Ecto neural progenitor cell (in vitro differentiated cells): ENCODE measurements at places on chromosomes 16 and 17.

DNA sequence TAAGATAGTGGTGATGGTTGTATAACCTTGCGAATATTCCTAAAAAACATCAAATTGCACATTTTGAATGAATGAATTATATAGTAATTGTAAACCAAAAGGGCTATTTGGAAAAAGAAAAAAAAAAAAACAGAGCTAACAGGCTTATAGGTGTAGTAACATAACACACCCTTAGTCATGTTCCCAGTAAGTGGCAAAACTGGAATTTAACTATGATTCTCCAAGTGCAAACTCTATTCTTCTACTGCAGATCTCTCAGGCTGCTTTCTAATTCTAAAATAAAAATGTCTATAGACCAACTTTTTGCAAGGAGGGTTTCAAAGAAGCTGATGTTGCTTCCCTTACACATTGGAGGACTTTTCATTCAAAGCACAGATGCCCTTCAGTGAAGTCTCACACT lies 293.2 kb upstream of the MON1B start:
- DNase-seq = no peak

DNA sequence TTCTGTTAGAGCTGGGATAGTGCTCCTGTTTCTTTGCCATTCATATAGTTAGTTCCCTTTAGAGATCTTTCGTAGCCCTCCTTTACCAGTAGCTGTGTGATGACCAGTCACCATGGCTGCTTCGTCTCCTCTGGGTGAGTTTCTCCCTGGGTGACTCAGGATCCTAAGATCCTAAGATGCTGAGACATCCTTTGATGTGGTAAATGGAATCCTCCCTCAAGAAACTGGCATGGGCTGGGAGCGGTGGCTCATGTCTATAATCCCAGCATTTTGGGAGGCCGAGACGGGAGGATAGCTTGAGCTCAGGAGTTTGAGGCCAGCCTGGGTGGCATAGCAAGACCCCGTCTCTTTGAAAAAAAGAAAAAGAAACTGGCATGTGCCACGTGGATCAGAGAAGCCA lies 5.9 kb downstream of the PHAF1 start:
- no peak for DNase-seq

DNA sequence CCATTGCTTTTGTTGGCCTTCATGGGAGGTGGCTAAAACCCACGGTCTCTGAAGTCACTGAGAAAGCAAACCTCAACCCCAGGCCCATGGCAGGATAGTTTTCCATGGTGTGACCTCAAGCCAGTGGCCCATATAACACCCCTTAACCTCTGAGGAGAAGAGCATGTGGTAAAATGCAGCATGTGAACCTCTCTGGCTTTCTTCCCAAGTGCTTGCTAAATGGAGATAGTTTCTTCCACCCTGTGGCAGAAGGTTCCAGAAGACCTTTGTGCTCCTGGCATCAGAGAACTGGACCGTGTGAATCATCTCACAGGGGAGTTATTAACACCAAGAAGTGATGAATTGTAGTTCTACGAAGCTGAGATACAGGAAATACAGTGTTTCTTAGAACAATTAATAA lies 47.3 kb downstream of the MYOCD start:
- no peak for DNase-seq

- DNase-seq = no peak
Observed at GRCh38 chr16:88487920-88488851, 35.1 kb downstream of the ZFPM1 start.

DNA sequence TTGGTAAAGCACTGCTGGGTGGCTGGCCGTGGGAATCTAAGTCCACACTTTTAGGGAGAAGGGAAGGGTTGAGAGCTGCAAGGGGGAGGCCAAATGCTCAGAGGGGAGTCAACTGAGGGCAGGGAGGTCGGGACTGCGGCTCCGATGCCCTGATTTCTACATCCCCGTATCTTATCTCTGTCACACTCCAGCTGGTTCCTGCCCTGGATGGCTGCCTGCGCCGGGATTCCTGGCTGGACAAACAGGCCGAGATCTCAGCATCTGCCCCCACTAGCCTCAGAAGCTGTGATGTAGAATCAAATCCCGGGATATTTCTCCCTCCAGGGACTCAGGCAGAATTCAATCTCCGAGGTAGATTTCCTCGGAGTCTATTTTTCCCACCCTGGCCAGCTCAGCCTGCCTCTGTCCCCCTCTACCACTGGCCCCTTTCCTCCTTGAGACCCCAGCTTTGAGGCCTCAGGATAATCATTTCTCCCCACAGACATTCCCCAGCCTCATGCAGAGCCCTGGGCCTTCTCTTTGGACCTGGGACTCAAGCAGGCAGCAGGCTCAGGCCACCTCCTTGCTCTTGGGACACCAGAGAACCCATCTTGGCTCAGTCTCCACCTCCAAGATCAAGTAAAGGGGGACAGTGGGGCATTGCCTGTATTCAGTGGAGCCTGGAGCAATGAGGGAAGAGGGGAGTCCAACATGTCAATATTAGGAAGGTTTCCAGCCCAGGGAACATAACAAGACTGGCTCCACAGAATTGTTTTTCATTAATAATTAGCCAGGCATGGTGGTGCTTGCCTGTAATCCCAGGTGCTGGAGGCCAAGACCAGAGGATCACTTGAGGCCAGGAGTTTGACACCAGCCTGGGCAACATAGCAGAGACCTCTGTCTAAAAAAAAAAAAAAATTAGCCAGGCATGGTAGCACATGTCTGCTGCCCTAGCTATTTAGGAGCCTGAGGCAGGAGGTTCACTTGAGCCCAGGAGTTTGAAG lies 1.8 kb downstream of the SHBG start:
- DNase-seq = no peak
